ENCODE measurements at places on chromosomes 5 and 9.

DNA sequence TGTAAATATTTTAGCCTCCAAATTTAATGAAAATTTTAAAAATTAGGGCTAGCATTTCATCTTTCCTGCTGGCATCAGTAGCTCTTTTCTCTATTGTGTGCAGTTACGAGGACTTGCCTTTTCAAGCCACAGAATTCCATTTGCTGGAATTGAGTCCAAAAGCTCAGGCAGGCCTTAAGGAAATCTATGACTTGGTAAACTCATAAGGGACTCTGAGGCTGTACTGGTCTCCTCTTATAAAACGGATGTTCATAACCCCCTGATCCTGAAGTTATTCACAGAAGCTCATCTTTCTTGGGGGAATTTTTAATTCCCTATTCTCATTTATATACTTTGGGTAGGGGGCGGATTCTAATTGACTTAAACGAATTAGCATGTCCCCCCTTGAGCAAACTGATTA, 23.4 kb downstream of the ANKRA2 start:
- DNase-seq = no peak

DNA sequence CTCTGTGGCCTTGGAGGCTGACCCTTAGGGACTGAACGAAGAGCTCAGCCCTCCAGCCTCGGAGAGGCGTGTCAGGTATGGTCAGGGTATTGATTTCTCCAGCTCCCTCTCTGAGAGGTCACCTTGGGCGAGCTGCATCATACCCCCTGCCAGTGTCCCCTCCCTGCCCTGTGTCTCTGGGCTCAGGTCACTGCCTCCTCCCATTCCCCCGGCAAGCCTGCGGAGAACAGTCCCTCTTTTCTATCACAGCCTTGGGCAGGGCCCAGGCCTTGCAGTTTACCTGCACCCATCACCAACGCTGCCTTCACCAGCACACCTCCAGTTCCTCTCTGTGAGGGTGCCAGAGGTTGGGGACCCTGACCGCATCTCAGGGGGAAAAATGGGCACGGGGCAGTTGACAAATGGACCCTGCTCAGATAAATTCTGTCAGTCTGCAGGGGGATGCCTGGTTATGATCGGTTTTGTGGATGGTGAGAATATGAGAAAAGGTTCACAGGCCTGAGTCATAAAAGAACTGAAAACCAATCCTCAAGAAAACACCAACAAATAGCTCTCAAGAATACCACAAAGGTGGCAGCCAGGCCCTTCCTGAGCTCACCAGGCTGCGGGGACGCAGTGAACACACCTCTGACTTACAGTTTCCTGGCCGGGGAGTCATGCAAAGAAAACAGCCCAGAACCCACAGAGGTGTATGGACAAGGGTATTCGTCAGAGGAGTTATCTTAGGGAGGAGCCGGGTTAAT, 24.7 kb upstream of the RXRA start:
- DNase-seq = peak; percentile 38

DNA sequence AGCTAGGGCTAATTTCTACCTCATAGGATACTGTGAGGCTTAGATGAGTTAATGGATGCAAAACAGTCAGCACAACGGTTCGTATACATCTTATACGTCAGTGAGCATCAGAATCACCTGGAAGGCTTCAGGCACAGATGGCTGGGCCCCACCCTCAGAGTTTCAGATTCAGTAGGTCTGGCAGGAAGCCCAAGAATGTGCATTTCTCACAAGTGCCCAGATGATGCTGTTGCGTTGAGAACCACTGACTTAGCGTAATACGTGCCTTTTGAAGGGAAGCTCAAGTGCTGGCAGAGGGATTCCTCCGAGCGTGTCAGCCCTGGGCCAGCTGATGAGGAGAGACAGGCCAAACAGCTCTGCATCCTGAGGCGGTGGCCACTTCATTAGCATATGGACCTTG, 117.1 kb upstream of the WWC1 start:
- DNase-seq = no peak

GRCh38 chr9:97529363-97530076, 28.1 kb downstream of the TMOD1 start:
- DNase-seq = no peak

DNA sequence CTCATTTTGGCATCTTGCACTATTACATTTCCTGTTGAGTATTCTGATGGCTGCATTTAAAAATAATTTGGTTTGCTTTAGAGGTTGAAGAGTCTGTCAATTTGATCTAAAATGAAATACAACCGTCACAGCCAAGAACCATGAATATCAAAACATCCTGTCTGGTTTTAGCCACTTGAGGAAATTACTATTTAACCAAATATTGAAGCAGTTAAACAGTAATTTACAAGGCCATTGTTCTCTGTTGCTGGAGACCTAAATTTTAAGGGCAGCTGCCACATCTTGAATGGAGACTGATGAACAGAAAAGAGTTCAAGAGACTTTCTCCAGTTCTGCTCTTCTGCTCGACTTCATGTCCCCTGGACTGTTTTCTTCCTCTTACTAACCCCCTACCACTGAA, 549.4 kb downstream of the LRRC70 start:
- DNase-seq = no peak

- peak; percentile 34 for DNase-seq
Measured at GRCh38 chr5:133552925-133553525, 59.3 kb downstream of the FSTL4 start.

DNA sequence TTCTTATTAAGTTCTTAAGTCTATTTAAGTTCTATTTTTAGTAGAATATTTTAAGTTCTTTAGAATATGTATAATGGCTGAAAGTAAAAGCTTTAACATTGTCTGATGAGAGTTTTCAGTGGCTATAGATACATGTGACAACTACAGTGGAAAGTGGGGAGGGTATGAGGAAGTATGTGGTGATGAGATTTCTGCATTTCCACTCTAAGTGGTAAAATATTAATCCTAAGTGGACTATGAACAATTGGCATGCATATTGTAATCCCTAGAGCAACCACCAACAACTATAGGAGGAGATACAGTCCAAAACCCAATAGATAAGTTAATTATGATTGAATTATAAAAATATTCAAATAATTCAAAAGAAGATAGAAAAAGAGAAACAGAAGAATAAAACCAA, 183.6 kb downstream of the GADD45G start:
- DNase-seq = no peak

DNA sequence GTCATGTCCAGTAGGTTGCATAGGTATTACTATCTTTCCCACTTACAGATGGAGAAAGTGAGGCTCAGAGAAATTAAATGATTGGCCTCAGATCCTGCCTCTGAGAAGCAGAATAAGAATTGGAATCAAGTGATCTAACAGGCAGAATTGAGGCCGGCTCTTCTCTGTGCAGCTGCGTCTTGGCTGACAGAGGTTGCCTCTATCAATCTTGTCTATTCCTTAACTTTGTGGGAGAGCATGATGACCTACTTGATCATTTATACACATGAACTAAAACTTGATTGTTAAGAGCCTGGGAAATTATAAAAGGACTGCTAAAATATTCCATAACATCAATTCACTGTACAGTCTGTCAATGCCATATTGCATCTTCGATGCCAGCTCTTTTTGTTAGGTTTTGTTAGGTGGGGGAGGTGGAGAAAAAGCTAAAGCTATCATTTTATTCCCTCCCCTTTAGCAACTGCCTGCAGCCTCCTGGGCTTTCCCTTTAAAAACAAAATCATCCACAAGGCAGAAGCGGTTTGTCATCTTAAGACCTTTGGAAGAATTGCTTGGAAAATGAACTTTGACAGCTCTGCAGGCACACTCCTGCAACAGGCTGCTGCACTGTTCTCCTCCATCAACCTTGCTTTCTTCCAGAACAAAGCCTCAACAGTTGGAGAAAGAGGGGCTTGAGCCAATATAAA, 247.4 kb downstream of the SMARCA2 start:
- DNase-seq = no peak

- DNase-seq = no peak
Measured at GRCh38 chr9:75487856-75488718, 399.8 kb downstream of the OSTF1 start.

DNA sequence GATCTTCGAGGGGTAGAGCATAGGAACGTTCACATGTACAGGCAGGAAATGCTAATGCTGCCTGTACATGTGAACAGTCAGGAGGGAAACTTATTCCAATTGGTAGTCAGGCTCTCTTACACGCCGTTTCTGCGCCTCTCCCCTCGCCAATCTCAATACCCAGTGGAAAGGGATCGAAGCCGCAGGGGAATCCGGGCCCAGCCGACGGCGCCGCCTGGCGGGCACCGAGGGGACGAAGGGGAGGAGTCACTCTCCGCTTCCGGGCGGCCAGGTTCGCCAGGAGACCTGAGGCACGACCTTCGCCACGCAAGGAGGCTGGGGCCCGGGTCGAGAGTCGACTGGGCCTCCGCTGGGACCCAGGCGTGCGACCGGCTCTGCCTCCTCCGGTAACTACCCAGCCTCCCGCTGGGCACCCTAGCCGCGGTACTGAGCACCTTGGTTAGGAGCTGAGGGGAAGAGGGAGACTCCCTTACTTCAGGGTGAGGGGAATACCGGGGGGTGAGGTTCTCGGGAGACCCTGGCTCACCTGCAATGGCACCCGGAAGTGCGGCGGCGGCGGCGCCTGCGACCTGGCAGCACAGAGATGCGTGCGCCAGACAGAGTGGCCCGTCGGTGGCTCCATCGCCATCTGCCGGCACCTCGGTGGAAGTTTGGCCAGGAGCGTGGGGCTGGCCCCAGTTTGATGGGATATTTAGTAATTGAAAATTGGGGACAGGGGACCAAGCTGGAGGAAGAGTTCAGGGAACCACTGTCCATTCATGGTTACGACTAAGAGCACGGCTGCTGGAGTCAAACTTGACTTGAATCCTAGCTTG, at the start of gene PIGO:
Gene PIGO (minus strand): TSS at position 557 of the 815 bp plus-strand sequence. CDS start 1,026 bp downstream, outside the sequence.
- DNase-seq = peak; percentile 81

Measured in activated CD8-positive, alpha-beta memory T cell treated with anti-CD3 and anti-CD28 coated beads for 1 hour (primary cell).